ENCODE measurements at places on chromosomes 1 and 21.

- no peak for DNase-seq
Observed at GRCh38 chr1:50959303-50959912, 659 bp downstream of the FAF1 start.

DNA sequence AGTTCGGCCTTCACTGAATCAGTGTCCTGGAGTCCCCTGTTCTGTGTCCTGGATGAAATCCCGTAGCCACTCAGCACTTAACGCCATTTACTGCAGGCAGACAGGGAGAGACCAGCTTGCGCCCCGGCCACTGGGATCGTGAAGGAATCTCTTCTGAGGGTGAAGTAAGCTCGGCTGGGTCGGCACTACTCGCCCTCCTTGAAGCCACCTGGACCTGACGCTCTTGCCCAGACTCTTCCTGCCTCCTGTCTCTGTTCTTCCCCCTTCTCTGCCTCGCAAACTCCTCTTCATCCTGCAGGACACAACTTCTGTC, 99.9 kb upstream of the ZBTB40 start:
- DNase-seq, result no peak

- DNase-seq, result no peak
Observed at GRCh38 chr1:17001760-17002523, 9.8 kb downstream of the ATP13A2 start.

DNA sequence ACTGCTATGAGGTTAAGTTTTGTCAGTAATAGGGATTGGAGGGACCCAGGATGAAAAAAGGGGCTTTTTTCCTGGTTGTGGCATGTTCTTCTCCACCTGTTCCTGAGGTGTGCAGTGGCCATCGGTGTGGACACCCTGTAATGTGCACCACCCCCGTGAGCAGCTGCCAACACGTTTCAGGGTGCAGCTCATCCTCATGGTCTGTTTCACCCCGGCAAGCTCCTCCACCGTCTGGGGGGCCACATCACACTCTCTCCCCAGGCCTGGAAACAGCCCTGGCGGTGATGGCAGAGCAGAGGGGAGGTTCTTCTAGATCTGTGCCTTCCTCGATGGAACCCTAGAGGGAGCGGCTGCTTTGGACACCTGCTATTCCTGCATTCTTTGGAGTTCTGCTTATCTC, 435.4 kb downstream of the MATN1 start:
- DNase-seq, result no peak
